NCI-H510A treated with DMSO at 0.1 percent for 48 hours (cell line): ENCODE measurements at places on chromosomes 2 and 18.

DNA sequence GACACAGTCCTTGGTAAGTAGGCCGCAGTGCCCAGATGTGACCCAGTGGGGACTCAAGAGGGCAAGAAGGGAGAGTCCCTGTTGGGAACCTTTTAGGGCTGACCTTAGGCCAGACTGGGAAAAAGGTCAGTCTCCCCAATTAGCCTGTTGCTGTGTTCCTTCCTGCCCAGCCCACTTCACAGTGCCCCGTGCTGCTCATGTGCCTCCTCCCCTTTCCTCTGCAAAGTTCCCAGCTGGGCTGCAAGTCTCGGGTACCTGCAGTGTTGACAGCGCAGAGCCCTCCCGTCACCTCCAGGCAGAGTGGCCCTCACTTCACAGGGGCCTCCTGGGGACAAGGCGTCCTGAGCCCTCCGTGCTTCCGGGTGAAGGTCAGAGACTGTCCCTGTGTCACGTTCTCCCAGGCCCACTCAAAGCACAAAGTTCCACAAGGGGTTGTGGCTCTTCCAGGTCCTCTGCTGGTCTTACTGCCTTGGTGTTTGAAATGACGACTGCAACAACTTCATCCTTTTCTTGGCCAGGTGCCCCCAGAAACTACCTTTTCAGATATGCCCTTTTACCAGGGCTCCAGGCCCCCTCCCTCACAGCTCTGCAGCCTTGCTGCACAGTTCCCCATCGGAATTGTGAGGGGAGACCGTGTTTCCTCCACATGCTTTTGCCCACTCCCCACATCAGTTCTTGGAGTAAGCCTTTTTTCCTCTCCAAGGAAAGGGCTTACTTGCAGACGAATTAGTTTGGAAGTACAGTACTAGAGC lies 225.8 kb downstream of the ALPK2 start:
- no peak for DNase-seq

- DNase-seq, result no peak
These were observed 3.6 kb upstream of the ST3GAL5 start for GRCh38 chr2:85892216-85892944.

DNA sequence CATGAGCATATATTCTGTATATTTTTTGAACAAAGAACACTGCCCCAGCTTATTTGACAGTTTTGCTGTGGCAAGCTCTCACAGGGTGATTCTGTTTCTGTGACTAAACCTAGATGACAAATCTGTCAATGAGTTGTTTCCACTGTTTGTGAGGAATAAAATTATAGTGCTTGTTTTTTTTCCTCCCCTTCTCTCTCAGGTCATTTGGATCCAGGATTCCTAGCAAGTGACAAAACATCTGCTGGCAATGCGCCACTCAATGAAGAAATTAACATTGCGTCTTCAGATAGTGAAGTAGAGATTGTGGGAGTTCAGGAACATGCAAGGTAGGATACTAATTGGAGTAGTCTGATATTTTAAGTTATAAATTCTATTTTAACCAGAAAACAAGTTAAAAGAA lies 149.3 kb downstream of the HAUS1 start:
- DNase-seq, result no peak

DNA sequence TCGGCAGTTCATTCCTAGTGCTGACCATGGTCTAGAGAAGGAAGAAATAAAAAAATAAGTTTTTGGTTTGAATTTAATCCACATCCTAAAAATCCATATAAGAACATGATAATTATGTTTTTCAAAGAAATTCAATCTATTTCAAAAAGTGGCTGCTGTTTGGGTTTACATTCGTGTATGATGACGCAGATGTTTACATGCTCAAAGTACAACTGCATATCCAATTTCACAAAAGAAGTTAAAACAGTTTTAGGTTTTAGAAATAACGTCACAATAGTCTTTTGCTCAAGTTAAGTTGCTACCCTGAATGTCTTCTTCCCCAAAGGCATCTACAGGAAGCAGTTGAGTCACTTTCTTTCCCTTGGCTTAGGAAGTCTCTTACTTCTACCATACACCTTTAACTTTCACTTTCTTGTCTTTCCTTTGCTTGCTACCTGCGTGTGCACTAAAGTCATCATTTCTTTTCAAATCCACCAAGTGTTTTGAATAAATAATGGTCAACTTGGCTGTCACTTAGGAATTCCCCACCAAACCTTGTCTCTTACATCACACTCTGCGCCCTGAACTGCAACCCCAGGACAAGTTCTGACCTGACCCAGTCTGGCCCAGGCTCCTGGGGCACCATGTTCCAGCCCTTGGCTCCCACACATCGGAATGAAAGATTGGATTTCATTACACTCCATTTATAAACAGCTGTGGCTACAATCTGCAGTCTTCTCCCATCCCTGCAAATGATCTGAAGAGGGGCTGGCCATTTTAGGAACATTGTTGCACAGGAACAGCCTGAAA lies 28.4 kb downstream of the FAM237A start:
- no peak for DNase-seq
